Vagina (tissue), 2 donors: ENCODE measurements at places on chromosomes 16 and 17.

- DNase-seq = no peak
These were observed 723.1 kb downstream of the CDH11 start for GRCh38 chr16:64398793-64399192.

GRCh38 chr17:42751628-42752027 lies 6.8 kb upstream of the EZH1 start:
- no peak for DNase-seq

- DNase-seq = no peak
These were observed 17.6 kb downstream of the SPAG9 start for GRCh38 chr17:51103050-51103449.

DNA sequence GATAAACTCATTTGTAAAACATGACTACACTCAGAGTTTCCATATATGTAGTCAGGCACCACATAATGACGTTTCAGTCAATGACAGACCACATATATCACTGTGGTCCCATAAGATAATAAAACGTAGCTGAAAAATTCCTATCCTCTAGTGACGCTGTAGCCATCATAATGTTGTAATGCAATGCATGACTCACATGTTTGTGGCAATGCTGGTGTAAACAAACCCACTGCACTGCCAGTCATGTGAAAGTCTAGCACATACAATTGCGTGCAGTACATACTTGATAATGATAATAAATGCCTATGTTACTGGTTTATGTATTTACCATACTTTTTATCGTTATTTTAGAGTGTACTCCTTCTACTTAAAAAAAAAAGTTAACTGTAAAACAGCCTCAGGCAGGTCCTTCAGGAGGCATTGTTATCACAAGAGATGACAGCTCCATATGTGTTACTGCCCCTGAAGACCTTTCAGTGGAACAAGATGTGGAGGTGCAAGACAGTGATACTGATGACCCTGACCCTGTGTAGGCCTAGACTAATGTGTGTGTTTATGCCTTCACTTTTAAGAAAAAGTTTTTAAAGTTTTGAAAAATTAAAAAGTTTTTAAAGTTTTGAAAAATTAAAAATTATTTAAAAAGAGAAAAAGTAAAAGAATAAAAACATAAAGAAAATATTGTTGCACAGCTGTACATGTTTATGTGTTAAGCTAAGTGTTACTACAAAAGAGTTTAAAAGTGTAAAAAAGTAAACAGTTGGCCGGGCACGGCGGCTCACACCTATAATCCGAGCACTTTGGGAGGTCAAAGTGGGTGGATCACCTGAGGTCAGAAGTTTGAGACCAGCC lies 9.0 kb downstream of the STAT5B start:
- no peak for DNase-seq

GRCh38 chr17:38702916-38703741 lies 1.9 kb upstream of the MLLT6 start:
- DNase-seq = no peak

GRCh38 chr16:29927070-29927905 lies 1.3 kb upstream of the KCTD13 start:
- DNase-seq = no peak

DNA sequence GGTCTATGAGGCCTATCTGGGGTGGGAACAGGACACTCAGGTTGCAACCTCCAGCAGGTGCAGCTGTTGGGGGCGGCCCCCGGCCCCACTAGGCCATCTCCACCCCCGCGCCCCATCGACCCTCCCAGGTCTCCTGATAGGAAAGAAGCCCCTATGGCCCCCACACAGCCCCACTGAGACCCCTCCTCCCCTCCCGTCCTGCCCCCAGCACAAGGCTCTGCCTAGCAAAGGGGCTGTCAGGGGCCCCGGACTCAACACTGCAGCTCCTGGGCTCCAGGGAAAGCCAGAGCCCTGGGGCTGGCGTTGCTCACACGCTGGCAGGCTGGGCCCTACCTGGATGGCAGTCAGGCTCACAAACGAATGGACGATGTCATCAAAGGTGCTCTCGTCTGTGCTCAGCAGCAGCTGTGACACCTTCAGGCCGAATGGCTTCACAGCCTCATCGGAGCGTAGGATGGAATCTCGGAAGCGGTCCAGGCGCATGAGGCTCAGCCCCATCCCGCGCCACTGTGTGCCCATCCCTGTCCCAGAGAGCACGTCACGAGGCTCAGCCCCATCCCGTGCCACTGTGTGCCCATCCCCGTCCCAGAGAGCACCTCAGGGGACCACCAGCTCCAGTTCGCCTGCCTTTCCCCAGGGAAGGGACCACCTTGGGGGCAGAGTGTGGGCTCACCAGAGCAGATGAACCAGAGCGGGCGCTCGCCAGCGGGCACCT lies 7.3 kb downstream of the FASN start:
- DNase-seq = no peak

DNA sequence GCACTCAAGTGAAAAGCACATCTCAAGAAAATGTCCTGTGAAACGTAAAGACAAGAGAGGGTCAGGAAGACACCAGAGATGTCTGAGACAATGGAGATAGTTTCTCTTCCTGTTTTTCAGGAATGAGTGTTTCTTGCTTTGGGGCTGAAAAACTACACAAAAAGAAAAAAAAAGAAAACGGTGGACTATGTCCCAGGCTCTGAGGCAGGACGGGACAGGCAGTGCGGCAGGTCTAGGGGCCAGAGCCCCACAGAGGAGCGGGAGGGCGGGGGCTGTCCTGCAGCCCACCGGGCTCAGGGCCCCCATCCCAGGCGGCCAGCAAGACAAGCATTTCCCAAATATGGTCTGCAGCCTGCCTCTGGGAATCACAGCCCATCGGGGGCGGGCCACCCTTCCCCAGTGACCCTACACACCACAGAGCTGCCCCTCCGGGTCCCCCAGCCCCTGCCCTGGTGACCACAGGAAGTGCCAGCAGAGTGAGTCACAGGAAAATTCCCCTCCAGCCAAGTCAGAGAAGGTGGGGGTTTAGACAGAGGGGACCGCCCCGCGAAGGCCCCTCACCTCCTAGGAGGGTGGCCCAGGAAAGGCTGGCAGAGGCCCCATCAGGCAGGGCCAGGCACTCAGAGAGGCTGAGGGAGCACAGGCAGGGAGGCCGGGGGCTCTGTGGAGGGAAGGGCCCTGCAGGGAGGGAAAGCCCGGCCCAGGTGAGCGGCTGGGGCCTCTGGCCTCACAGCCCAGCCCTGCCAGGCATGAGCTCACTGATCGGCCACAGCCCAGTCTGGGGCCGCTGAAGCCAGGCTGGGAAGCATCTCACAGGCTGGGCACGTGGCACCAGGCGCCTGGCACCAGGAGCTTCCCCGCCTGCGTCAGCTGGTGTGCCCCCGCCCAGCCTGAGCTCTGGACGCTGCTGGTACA lies 6.3 kb downstream of the BCAR1 start:
- no peak for DNase-seq

DNA sequence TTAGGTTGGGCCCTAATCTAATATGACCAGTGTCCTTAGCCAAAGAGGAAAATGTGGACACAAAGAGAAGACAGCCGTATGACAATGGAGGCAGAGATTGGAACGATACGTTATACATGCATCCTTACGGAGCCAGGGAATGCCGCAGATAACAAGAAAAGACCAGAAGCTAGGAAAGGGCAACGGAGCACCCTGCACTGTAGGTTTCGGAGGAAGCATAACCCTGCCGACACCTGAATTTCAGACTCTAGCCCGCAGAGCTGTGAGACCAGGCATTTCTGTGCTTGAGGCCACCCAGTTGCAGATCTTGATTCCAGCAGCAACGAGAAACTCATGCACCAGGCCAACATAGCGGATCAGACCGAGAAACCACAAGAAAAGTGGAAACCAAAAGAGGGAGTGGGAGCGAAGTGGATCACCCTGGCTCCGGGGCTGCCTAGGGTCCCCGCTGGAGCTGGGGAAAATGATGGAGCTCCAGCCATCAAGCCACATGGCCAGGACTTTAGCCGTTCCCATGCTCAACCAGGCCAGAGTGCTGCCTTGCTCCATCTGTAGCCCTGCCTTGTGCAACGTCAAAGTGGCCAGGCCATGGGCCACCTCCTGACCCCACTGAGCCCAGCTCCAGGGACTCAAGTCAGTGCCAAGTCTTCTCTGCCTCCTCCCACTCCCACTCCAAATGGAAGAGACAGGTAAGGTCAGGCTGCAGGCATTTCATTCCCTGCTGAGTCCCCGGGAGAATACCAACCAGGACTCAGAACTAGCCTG lies 51.7 kb upstream of the RPL38 start:
- peak; percentile 70 for DNase-seq

- no peak for DNase-seq
These were observed 408.6 kb downstream of the HAPSTR1 start for GRCh38 chr16:9499941-9500593.

GRCh38 chr16:55542459-55543082 lies 23.9 kb upstream of the CAPNS2 start:
- no peak for DNase-seq

DNA sequence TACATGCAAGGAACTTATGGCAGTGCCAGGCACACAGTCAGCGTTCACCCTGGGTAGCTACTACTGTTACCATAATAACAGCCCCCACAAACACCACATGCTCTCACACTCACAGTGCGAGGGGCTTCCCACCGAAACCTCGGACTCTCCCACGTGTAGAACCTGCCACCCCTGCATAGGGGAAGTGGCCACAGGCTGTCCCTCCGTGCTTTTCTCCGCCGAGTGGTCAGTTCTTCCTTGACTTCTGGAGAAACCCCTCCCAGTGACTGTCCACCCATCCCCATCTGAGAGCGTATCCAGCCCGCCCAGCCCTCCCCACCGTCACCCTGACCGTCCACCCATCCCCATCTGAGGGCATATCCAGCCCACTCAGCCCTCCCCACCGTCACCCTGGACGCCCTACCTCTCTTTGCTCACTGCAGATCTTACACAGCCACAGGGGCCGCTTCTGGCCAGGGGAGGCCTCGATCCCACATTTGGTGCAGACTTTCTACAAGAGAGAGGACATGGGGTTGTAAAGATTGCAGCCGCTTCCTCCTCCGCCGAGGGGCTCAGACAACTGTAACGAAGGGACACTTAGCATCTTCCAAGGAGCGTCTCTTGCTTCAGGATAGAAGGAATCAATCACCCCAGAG lies 71.1 kb downstream of the RPH3AL start:
- DNase-seq = no peak

DNA sequence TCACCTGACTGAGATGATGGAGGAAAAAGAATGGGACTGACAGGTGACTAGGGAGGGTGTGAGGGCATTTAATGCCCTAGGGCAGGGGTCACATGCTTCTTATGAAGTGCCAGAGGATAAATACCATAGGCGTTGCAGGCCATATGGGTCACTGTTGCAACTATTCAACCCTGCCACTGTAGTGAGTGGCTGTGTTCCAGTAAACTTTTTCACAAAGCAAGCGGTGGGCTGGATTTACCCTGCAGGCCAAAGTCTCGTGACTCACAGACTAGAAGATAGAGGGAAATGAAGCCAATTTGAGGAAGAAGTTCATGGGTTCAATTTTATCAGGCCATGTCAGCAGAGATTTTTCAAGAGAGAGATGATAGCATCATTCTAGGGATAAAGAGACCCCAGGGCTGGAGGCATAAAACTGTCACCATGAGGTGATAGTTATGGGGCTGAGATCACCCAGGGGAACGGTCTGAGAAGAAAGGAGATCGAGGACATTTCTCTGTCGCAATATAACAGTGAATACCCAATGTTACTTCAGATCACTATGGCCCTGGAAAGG lies 8.6 kb downstream of the ARHGAP17 start:
- DNase-seq = no peak

DNA sequence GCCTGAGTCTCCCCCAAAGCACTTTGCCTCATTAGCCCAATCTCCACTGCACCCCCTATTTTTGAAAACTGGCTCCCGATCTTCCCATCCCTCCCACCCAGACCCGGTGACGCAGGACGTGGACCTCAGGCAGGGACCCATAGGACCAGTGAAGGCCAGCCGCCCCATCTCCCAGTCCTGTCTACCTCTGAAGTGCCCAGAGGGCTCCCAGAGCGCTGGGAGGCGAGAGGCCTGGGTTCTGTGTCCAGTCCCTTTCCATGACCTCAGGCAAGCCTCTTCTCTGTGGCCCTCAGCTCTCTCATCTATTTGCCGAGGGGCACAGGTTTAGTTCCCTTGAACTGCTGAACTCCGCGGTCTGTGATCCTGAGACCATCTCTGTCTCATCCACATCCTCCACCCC lies 714 bp downstream of the TNS4 start:
- DNase-seq = no peak

DNA sequence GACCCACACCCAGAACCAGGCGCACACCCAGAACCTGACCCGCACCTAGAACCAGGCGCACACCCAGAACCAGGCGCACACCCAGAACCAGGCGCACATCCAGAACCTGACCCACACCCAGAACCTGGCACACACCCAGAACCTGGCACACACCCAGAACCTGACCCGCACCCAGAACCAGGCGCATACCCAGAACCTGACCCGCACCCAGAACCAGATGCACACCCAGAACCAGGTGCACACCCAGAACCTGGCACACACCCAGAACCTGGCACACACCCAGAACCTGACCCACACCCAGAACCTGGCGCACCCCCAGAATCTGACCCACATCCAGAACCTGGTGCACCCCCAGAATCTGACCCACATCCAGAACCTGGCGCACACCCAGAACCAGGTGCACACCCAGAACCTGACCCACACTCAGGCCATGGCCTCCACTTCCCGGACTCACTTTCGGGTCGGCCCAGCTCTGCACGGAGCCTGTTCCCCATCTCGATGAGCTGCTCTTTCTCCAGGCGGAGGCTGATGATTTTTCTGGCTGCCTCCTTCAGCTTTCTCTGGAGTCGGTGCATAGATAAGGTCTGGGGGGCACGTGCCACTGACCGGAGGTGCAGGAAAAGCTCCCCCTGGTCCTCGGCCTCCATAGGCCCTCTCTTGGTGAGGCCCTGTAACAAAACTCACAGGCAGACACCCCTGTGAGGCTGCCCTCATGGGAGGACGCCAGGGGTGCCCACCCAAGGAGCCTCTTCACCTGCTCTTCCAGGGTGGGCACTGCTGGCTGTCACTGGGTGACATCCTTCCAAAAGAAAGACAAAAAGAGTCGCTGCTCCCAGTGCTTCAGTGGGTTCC lies 53.3 kb upstream of the FASN start:
- no peak for DNase-seq

- no peak for DNase-seq
These were observed 114.2 kb upstream of the TMEM97 start for GRCh38 chr17:28204751-28205150.

DNA sequence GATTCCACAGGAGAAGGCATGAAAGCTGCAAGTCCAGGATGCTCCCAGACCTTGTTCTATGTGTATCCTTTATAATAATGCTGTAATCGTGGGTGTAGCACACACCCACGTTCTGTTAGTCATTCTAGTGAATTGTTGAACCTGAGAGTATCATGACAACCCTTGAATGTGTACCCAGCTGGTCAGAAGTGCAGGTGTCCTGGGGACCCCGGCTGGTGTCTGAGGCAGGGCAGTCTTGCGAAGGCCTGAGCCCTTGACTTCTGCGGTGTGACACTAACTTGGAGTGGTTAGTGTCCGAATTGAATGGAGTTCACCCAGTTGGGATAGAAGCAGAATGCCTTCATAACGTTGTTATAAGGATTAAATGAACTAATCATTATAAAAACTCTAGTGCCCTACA lies 218.0 kb upstream of the TNRC6C start:
- DNase-seq = no peak

- no peak for DNase-seq
These were observed 36.7 kb upstream of the NDRG4 start for GRCh38 chr16:58462997-58463941.

GRCh38 chr16:5328546-5328945 lies 231.0 kb upstream of the EEF2KMT start:
- no peak for DNase-seq

- DNase-seq = no peak
These were observed 744 bp upstream of the METRNL start for GRCh38 chr17:83078378-83079351.
